Smooth muscle cell of the pulmonary artery (primary cell): ENCODE measurements at places on chromosomes 6 and 20. TPM values are rescaled to one million over a fixed set of nuclear protein-coding genes. Genes with fewer than 3 reads are reported as not detected.

The TEAD3 gene
- total RNA-seq, result 16.1 and 16.2 TPM in 2 replicates

The NFATC2 gene
- total RNA-seq, result 0.26 and 0.30 TPM in 2 replicates

The MCCD1 gene
- not detected in 2 replicates for total RNA-seq

The LRRC73 gene
- 0.78 and 1.4 TPM in 2 replicates for total RNA-seq

The TDRD6 gene
- total RNA-seq, result 0.13 and 0.26 TPM in 2 replicates
